ENCODE measurements at places on chromosomes 3 and 15.

DNA sequence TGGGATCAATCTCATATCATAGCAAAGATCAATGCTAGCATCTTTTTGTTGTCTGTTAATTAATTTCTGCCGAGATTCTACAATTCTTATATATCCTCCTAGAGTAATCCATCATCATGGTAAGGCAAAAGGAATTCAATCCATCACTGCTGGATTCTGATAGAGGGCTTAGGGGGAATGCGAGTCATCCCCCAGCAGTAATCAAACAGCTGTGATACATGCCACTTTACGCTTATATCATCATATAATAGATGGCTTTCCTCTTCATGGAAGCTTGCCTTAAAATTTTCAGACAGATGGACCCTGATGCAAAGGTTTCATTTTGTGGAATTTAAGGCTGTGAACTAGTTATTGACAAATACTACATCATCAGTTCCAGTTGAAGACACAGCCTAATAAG lies 645.9 kb downstream of the CADM2 start:
- no peak for DNase-seq

DNA sequence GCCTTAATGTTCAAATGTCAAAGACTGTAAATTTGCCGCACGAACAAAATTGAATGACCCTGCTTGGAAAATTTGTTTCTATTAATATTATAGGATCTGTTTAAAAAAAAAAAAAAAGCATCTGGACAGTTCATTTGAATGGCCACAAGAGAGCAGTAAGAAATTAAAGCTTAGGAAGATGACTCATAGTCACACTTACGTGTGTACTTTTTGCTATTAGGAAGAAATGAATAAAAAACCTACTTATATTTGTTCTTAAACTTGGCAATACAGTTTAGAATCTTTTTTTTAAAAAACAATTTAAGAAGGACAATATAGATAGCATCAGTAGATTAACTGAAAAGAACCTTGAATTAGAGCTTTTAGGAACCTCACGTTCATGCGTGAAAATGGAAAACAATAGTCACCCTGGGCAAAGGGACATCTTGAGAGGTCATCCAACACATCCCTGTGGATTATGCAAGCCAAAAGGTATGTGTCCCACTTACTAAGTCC lies 621.8 kb downstream of the MECOM start:
- DNase-seq: no peak

- DNase-seq: no peak
Measured at GRCh38 chr15:41231422-41232226, 556 bp downstream of the CHP1 start.

- DNase-seq: peak; percentile 78
Measured at GRCh38 chr15:31328428-31328968, 1.9 kb downstream of the KLF13 start.

- no peak for DNase-seq
Measured at GRCh38 chr15:76991741-76992645, 2.9 kb upstream of the PSTPIP1 start.

GRCh38 chr15:38941399-38941953 lies 376.9 kb upstream of the RASGRP1 start:
- no peak for DNase-seq

DNA sequence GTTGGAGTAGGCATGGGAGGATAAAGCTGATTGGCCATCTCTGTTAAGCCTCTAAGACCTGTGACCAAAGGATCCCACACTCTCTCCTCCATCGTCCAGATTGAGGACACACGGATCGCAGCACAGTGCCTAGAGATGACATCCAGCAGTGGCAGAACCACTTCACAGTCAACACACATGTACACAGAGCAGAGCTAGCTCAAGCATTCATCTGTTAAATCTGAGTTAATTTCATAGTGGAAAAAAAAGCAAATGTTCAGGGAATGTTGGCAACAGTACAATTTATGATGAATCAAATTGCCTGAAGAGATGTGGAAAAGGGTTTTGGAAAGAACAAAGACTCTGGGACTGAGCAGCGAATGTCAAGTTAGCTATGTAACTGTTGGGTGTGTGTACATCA lies 108.1 kb upstream of the PLAAT1 start:
- no peak for DNase-seq

DNA sequence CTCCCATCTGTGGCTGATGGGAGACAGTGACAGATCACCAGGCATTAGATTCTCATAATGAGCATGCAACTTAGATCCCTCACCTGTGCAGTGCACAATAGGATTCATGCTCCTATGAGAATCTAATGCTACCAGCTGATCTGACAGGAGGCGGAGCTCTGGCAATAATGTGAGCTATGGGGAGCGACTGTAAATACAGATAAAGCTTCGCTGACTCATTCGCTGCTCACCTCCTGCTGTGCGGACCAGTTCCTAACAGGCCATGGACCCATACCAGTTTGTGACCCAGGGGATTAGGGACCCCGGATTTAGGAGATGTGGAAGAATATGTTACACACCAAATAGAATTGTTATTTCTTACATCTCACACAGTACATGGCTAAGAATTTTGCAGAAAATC lies 6.7 kb downstream of the ARGFX start:
- no peak for DNase-seq

GRCh38 chr3:121752261-121752660 lies 2.7 kb upstream of the GOLGB1 start:
- DNase-seq: no peak

- DNase-seq: no peak
Measured at GRCh38 chr15:101490408-101490891, 943 bp upstream of the PCSK6 start.

- no peak for DNase-seq
Measured at GRCh38 chr15:99999282-100000070, 266.2 kb upstream of the LYSMD4 start.

GRCh38 chr3:179972881-179973423 lies 63.8 kb downstream of the PEX5L start:
- no peak for DNase-seq

DNA sequence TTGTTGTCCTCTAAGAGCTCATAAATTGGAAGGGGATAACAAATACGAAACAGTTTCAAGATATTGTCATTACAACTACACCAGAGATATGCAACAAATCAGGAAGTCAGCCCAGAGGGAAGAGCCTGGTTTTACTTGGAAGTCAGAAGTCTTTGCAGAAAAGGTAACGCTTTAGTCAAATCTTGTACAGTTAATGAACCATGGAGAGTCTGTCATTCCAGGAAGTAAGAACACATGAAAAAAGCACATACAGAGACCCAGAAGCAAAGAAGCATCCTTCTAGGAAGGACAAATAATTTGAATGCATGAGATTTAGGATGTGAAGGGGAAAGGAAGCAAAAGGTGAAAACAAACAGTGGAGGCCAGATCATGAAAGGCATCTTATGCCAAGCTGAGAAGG lies 19.6 kb downstream of the DYNC1LI1 start:
- no peak for DNase-seq

DNA sequence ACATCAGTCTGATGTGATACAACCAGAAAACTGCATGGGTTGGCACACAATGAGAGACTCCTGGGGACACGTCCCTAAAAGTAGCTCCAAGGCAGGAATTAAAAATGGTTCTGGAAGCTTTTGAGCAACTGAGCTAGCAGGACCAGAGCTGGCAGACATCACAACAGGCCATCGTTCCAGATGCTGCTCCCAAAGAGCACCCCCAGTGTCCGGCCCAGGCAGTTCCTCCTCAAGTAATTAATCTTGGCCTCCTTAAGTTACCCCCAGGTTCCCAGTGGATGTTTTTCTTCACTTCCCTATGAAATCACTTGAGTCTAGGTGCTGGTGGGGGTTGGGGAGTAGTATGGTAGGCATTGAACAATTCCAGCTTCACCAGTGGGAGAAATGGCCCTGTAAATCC lies 711.6 kb downstream of the MECOM start:
- DNase-seq: no peak

DNA sequence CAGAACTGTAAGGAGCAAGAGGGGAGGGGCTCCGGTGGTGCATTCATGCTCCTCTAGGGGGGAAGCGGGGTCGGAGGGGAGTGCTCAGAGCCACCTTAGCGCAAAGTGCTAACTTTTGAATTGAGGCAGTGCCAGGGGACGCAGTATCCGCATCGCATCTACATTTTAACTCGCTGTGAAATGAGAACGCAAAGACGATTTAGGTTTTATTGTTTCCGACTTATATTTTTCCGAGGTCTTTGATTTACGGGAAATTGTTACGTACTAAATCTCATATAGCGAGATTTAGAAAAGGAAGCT lies 212 bp downstream of the TCAIM start:
- DNase-seq: no peak

DNA sequence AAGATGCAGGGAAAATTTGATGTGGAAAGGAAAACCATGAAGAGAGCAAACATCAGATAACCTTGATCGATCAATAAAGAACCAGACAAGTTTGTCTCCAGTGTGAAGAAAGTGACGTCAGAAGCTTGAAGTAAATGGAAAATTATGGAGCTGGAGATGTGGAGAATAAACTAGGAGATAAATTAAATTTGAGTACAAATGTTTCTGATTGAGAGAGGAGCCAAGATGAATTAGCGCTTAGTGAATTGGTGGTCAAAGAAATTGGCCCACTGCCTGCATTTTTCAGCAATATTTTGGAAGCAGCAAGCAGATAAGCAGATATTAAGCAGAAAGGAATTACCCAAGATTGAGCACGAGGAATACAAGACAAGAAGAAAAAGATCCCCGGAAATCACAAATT lies 567.3 kb upstream of the ZNF385D start:
- no peak for DNase-seq

DNA sequence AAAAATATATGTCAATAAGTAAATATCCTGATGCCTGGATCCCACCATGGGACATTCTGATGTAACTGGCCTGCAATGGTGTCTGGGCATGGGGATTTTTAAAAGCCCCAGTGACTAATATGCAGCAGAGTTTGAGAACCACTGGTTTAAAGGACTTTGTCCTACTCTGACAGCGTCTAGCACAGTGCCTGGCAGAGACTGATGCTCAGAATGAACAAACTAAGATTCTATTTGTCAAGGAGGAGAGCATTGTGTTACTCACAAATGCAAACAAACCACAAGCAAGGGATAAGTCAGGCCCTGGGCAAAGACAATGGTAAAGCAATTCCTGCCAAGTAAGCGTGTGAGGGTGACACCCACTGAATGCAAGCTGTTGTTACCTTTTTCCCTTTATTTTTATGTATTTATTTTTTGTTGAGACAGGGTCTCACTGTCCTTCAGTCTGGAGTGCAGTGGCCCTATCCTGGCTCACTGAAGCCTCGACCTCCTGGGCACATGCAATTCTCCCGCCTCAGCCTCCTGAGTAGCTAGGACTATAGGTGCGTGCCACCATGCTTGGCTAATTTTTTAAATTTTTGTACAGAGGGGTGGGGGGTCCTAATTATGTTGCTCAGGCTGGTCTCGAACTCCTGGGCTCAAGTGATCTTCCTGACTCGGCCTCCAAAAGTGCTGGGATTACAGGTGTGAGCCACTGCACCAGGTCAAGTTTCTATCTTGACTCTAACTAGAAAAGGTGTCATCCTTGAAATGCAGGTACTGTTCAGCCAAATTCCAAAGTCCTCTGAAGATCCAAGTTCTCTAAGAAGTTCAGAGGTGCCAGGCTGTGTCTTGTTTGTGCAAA lies 909 bp upstream of the GPD1L start:
- DNase-seq: no peak

DNA sequence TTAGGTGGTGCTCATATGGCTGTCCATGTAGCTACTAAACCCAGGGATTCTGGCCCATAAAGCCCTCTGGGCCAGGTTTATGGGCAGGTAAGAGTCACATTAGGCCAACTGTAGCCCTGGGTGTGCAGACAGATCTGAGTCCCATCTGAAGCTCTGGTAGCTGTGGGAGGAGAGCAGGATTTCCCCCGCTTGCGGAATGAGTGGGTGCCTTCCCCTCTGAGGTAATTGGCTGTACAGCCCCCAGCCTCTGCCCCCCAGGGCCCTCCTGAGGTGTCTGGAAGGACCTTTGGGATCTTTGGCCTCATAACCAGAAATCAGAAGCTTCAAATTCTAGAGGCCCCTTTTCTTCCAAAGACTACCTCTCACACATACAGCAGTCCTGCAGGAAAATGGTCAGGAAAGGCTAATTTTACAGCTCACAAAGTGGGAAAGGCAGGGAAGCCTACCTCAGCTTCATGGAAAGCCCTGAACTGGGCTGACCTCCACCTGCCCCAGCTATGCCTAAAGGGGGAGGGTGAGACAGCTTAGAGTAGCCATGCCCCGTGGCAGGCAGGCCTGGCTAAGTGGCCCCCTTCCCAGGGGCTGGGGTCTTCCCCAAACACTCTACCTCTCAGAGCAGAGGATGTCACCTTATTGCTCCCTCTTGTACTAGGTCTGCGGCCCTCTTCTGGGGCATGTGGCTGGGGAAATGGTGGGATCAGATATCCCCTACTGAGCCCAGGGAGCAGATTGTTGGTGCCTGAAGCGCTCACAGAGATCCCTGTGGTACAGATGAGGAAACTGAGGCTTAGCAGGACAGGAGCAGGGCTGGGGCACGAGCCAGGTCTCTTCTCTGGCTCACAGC lies 16.8 kb downstream of the HEMK1 start:
- DNase-seq: no peak

- DNase-seq: no peak
Measured at GRCh38 chr3:123076496-123077418, 9.9 kb downstream of the PDIA5 start.
